Activated CD4-positive, alpha-beta T cell treated with anti-CD3 and anti-CD28 coated beads, Interleukin-10, Interleukin-2, amounts not matched to agents 100 ng/mL and 50 ng/mL, durations not matched to agents 16 hours and 8 hours (primary cell): ENCODE measurements at places on chromosomes 6 and 20.

- DNase-seq: peak; percentile 50
These were observed 82.4 kb downstream of the RTN4IP1 start for GRCh38 chr6:106546691-106547414.

DNA sequence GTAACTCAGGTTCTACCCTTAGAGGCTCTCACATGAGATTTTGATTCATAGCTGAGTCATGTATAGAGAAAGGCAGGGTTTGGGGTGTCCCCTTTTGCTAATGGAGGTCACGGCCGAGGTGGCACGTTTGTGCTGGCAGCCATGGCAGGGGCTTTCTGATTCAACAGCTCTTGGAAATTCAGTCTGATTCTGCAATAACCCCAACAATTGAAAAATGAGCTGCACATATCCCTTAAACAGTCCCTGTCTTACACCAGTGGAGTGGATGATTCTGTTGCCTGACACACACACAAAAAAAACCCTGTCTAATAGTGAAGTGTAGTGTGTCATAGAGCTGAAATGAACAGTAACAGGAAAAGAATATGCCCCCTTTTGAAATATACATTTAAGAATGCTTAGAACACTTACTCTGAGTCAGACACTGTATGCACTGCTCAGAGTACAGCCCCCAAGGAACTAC, 40.4 kb upstream of the ARG1 start:
- DNase-seq: peak; percentile 67

DNA sequence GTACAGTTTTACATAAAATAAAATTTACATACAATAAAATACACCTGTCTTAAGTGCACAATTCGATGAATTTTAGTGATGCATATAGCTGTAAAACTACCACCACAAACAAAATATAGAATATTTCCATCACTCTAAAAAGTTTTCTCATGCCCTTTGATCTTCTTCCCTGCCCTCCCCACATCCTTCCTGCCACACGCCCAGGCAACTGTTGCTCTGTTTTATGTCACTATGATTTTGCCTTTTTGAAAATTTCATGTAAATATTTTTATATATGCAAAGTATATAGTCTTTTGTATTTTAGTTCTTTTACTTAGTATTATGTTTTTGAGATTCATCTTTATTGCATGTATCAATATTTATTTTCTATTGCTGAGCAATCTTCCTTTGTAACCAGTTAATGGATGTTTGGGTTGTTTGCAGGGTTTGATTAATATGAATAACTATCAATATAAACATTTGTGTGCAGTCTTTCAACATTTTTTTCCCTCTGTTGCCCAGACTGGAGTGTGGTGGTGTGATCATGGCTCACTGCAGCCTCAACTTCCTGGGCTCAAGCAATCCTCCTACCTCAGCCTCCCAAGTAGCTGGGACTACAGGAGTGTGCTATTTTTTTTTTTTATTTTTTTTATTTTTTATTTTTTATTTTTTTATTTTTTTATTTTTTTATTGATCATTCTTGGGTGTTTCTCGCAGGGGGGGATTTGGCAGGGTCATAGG, 23.8 kb upstream of the SAMHD1 start:
- DNase-seq: peak; percentile 68

- DNase-seq: no peak
These were observed 77.3 kb downstream of the DNAAF9 start for GRCh38 chr20:3330046-3330741.

GRCh38 chr6:69791065-69791471, 5.7 kb downstream of the LMBRD1 start:
- no peak for DNase-seq

- no peak for DNase-seq
These were observed 333.8 kb downstream of the CDH26 start for GRCh38 chr20:60292001-60292520.

- no peak for DNase-seq
These were observed 26.8 kb downstream of the RRBP1 start for GRCh38 chr20:17655286-17655651.

DNA sequence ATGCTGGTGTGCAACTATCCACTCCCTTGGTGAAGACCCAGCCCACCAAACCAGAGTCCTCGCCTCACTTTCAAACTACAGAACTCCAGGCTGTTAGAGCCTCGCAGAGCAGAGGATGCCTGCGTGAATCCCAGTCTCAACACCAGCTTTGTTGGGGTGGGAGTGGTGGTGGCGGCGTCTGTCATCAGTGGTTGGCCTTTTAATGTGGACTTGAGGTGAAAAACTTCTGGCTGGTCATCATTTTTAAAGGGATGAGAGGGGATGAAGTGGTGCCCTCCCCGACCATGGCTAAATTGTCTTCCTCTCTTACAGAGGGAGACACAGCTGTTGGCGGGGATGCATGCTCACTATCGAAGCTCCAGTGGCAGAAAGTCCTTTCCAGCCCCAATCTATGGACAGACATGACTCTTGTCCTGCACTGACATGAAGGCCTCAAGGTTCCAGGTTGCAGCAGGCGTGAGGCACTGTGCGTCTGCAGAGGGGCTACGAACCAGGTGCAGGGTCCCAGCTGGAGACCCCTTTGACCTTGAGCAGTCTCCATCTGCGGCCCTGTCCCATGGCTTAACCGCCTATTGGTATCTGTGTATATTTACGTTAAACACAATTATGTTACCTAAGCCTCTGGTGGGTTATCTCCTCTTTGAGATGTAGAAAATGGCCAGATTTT, 54.9 kb downstream of the EZR start:
- no peak for DNase-seq

GRCh38 chr6:2919401-2919800, 16.3 kb upstream of the SERPINB9 start:
- DNase-seq: no peak

DNA sequence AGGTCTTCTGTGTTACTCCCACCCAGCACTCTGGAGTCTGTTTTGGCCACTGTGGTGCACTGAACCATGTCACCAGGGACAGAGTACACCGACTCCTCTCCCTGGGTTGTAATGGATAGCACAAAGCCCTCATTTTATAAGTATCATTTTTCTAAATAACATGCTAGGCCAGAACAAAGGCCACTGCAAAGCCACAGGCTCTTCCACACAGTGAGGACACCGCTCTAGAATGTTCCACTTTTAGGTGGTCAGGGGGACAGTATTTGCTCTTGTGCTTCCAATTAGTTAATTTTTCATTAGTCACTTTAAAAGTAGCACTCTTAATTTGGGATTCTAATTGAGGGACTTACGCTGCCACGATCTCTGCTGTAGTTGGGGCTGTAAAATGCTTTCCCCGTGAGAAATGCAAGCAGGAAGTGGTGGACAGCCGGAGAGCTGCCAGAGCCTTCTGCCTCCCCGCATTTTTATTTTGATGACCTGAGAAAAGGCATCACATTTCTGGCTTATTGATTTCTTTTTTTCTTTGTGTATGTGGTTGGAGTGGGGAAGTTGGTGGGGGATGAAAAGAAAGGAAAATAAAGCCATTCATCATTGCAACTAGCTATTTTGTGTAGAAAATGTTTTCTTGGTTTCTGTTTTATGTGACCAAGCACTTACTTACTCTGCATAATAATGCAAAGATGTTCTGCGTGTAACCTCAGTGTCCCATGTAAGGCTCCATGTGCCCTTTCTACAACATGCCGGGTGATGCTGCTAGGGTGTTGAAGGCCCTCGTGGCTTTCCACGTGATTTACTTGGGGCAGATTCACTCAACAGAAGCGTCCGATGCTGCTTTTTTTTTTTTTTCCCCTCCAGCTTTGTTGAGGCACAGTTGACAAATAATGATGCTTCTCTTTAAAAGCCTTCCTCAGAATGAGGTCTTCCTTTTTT, 195.9 kb downstream of the SASH1 start:
- DNase-seq: no peak

DNA sequence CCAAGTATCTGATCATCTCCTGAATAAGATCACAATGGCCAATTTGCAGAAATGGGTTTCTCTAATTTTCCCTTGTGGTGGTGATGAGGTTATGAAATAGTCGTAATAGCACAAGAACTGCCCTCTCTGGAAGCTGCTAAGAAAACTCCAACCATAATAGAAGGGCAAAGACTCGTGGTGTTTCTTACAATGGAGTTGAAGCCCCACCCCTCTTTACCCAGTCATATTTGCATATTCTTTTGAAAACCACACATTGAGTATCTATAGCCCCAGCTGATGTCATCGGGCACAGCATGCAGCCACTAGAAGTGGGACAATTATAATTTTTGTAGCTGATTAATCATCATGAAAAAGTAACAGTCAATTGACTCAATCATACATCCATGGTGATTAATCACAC, 452.1 kb upstream of the POU3F2 start:
- DNase-seq: peak; percentile 0

DNA sequence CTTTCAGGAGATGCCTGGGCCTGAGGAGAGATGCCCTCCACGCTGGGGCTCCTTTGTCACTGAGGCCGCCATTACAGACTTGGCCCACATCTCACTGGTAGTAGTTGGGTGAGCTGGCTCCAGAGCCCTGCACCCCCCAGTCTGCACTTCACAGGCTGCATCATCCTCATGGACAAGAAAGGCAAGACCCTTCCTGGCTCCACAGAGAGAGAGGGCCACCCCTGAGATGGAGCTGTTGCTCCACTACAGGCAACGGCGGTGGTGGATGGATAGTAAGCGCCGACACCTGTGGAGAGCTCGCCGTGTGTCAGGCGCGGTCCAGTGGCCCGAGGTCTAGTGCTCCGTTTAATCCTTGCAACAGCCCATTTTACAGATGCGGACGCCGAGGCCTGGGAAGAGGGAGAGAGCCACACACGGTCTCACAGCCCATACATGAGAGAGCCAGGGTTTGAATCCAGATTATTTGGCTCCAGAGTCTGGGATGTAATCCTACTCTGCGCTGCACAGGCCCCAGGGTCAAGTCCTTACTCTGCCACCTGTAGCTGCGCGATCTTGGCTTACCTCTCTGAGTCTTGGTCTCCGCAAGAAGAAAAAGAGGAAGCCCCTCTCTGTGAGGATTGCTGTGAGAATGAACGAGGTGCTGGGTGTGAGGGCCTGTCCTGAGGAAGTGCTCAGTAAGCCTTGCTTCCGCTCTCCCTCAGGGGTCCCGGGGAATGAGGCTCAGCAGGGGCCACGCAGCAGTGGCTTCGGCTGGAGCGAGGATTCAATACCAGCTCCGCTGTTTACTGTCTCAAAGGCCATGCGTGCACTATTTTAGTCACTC, 34.5 kb downstream of the SPDEF start:
- DNase-seq: no peak

GRCh38 chr20:20063941-20064702, 11.8 kb downstream of the CFAP61 start:
- no peak for DNase-seq

GRCh38 chr6:168563656-168564055, 122.7 kb downstream of the SMOC2 start:
- DNase-seq: no peak

GRCh38 chr20:47609001-47609400, 107.3 kb downstream of the NCOA3 start:
- DNase-seq: no peak

- DNase-seq: no peak
These were observed 73.2 kb downstream of the TRERF1 start for GRCh38 chr6:42378536-42378935.

- peak; percentile 66 for DNase-seq
These were observed 19.0 kb downstream of the PXDC1 start for GRCh38 chr6:3732345-3733141.

- no peak for DNase-seq
These were observed 154.9 kb downstream of the DLL1 start for GRCh38 chr6:170135821-170136471.

GRCh38 chr6:25122001-25122400, 157.2 kb upstream of the CARMIL1 start:
- no peak for DNase-seq

GRCh38 chr6:41996997-41997396, 53.3 kb upstream of the TAF8 start:
- no peak for DNase-seq

DNA sequence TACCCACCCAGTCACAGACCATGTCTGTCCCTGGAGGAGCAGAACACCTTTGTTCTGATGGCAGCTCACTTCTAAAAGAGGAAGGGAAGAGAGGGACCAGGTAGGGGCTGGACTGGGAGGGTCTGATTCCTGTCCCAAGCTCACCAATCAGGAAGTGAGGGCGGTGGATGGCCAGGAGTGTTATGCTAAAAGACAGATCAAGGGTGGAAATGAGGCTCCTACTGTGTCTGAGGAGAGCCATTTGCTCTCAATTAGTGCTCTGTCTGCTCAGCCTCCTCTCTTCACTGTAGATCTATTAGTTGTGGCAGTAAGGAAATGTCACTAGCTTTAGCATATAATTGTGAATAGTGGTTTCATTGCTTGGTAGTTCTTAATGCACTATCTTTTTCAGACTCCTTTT, 72.5 kb downstream of the ARMC2 start:
- DNase-seq: no peak

DNA sequence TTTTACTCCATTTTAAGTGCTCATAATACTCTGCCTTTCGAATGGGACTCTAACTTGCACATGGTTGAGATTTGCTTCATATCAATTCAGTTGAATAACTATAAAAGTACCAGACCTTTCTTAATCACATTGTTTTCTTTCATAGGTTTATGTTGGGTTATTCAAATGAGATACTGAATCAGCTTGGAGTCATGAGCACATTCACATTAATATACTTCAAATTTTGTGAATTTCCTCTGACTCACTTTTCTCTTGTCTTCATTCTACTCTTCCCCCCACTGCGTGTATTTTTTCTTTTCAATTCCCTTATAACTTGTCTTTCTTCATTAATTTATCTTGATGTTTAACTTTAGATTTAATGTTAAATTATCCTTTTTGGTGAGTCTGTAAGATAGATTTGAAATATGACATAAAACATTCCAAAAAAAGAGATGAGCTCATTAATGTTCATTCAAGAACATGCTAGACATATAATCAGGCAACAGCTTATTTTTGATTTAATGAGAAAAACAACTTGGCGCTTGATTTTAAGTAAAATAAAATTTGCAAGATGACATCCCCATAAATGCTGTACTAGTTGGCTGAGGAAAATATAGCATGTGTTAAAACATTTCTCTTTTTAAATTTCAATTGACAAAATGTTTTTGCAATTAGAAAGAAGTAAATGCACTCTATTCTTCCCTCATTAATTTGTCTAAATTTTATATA, 736.0 kb downstream of the CD109 start:
- no peak for DNase-seq

DNA sequence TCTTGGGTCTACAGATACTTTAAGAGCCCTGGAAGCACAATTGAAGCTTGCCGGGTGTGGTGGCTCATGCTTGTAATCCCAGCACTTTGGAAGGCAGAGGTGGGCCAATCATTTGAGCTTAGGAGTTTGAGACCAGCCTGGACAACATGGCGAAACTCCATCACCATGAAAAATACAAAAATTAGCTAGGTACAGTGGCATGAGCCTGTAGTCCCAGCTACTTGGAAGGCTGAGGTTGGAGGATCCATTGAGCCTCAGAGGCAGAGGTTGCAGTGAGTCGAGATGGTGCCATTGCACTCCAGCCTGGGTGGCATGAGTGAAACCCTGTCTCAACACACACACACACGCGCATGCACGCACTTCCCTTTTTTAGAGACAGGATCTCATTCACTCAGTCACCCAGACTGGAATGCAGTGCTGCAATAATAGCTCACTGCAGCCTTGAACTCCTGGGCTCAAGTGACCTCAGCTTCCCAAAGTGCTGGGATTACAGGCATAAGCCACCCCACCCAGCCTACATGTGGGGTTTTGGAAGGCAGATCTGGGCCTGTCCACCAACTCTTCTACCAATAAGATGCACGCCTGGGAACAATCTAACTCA, 182.5 kb upstream of the JARID2 start:
- DNase-seq: no peak
